ENCODE measurements at places on chromosomes 3 and 15.

DNA sequence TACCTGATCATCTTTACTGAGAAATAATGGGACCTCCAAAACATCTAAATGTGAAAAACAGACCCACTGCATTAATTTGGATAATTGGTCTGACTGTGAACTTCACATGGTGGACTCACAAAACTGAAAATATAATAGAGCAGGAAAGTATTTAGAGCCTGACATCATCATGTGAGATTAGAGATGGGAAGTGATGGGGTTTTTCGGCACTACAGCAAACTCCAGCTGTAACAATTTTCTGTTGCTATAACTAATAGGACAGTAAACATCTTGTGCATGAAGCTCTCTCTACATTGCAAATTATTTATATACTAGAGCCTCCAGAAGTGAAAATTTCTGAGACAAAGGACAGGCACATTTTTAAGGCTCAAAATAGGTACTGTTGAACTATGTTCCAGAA, 32.2 kb downstream of the VEPH1 start:
- DNase-seq = no peak

DNA sequence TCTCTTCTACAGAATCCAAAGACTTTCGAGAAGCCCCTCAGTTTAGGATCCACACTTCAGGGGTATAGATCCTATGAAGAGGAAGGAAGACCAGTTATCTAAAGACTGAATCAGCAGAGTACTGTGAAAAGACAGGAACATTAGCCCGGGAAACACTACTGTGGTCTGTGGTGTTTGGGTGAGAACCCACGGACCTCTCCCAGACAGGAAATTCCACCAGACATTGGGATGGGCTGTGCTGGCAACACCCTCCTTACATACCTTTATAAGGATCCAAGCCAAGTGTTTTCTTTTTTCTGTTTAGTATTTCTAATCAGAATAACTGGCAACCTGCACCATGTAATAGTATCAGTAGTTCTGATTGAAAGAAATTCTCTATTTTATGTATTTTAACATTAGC, 14.1 kb downstream of the TMEM207 start:
- no peak for DNase-seq

DNA sequence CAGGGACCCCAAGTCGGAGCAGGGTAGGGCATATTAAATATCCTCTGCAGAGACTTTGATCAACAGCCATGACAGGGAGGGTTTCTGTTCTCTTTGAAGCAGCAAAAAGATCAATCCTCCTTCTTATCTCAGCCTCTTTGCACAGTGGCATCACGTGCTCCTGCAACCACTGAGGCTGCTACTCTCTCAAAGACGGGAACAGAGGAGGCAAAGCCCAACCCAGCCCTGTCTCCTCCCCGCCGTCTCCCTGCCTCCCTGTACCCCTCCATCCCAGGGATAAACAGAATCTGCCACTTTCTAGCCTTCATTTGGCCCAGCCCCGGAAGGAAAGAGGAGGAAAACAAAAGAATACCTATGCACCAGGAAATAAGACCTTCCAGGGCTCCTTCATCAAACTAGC, 7.5 kb upstream of the TBC1D21 start:
- no peak for DNase-seq

DNA sequence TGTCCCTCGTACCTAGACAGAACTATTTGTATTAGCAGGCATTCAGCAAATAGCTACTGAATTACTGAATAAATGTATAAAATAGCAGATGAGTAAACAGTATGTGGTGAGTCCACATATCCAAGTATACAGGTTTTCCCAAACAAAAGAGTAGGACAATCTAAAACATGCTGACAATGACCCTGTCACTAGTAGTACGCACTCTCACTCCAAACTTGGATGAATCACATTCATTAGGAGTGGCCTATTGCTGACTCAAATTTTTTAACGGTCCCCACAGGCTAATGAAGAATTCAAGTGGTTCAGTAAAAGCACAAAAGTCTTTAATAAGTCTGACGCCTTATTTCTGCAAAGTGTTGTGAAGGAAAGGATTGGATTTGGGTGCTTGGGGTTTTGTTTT, 449.3 kb upstream of the THBS1 start:
- DNase-seq = no peak

DNA sequence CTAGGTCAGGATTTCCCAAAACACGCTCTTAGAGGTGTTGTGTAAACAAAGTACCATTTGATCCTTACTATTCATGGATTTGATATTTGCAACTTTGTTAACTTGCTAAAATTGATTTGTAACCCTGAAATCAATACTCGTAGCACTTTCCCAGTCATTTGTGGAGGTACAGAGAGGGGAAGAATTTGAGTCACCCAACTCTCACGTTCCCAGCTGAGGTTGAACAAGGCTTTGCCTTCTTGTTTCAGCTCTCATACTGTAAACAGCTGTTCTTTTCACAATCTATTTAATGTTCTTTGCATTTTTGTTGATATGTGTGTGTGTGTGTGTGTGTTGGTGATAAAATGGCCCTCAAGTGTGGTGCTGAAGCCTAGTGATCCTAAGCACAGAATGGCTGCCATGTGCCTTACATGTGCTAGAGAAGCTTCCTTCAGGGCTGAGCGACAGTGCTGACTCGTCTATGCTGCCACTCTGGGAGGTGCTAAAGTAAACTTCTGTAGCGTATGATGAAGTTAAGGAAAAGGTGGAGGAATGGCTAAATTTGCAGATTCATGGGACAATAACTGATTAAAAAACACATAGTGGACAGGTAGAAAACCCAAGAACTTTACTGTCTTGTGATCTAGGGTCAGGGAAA, 173.2 kb downstream of the APBA2 start:
- DNase-seq = no peak

- no peak for DNase-seq
These were observed 23.6 kb upstream of the KCNMB2 start for GRCh38 chr3:178512647-178513046.

GRCh38 chr15:84736375-84736774, 12.0 kb upstream of the ZNF592 start:
- DNase-seq = peak; percentile 68

DNA sequence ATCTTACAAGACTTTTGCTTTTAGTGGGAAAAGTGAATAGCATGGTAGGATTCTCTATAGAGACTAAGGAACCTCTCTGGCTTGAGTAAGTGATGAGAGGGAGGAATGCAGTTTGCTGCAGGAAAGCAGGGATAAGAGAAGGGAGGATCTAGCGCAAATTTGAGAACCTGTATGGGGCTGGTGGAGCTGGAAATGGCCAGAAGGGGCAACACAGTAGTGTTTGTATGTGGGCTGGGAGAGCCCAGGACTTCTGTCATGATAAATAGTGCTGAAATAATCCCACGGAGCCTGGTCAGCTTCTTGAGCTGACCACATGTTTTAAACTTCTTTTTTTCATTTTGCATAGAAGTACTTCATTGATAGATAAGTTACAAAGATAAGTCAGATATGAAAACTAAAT, 11.2 kb upstream of the SHC4 start:
- no peak for DNase-seq

- DNase-seq = no peak
These were observed 3.1 kb upstream of the EXOG start for GRCh38 chr3:38493031-38493430.

GRCh38 chr15:49279521-49280456, 109.7 kb downstream of the GALK2 start:
- no peak for DNase-seq

GRCh38 chr3:3086239-3086638, 23.9 kb downstream of the IL5RA start:
- no peak for DNase-seq

DNA sequence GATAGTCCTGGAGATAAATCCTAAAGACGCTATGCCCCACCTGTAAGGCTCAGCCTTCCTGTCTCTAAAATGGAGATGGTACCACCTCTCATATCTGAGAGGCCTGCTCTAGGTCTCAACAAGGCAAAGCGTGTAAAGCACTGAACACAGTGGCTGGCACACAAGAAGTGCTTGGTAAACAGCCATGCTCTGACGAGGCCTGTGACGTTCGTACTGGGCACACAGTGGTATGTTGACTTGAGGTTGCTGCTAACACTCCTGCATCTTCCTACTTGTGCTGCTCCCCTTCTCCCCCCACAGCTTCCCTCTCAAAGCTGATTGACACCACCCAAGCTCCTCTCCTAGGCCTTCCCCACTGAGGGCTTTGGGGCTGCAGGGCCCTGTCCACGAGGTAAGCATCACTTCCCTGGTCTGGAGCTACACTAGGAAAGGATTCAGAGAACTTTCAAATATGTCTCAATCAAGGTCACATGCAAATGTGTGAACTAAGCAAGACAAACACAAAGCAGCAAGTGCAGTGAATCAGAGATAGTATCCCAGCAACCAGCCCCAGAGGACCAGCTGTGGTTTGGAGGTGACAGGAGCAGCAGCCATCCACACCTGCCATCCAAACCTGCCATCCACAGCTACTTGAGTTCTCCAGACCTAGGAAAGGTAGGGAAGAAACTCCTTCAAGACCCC, 177.5 kb downstream of the STT3B start:
- no peak for DNase-seq

- DNase-seq = no peak
These were observed 30.4 kb downstream of the GABRR3 start for GRCh38 chr3:98004721-98005120.

GRCh38 chr3:64267721-64268604, 42.7 kb upstream of the PRICKLE2 start:
- DNase-seq = no peak

GRCh38 chr15:87225436-87225835, 1031.1 kb downstream of the NTRK3 start:
- no peak for DNase-seq

DNA sequence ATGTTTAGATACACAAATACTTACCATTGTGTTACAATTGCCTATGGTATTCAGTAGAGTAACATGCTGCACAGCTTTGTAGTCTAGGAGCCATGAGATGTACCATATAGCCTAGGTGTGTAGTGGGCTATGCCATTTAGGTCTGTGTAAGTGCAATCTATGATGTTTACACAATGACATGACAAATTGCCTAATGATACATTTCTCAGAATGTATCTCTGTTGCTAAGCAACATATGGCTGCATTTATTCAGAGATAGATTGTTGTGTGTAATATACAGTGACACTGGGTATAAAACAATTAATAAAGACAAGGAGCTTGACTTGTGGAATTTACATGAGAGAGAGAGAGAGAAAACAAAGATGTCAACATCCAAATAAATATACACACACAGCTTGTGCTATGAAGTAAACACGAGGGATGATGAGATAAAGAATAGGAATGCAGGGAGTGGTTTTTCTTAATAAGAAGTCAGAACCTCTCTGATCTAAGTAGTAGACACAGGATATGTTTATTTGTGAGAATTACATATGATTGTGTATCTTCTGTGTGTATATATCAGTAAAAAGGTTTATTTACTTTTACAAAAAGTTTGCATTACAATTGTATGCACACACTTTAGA, 110.0 kb downstream of the KCNAB1 start:
- no peak for DNase-seq

Data from stimulated activated CD4-positive, alpha-beta T cell treated with anti-CD3 and anti-CD28 coated beads, TNF-alpha, amount 100 ng/mL, for 24 hours (primary cell).